ENCODE measurements at places on chromosomes 6 and 20.

DNA sequence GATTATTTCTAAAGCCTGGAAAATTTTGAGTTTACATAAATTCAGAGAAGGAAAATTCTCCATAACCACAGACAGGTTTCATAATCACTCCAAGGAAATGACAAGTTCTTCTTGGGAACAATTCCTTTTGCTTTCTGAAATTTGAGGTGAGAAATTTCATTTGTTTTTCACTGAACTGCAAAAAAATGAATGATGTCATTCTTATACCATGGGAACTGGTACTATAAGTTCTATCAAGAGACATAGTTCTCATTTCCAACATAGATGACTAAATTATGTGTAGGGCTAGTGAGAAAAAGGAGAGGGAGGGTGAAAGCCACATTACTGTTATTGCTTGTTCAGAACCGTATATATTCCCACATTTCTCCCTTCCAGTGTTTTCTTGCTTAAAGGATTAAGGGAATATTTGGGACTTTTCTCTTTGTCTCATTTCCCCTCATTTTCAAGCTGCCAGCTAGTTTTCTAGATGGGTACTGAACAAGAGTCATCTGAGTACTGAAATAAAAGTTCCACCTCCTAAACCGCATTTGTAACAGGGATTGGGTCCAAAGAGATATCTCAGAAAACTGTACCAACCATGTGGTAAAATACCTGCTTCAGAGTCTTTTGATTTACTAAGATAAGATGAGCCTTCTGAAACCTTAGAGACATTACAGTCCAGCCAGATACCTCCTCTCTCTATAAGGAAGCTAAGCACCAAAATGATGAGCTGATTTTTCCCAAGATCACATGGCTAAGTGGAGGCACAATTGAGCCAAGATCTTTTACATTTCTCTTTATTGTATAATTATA, 144.3 kb upstream of the PRDM1 start:
- no peak for DNase-seq

- DNase-seq = no peak
These were observed 14.7 kb downstream of the NTSR1 start for GRCh38 chr20:62723351-62723750.

DNA sequence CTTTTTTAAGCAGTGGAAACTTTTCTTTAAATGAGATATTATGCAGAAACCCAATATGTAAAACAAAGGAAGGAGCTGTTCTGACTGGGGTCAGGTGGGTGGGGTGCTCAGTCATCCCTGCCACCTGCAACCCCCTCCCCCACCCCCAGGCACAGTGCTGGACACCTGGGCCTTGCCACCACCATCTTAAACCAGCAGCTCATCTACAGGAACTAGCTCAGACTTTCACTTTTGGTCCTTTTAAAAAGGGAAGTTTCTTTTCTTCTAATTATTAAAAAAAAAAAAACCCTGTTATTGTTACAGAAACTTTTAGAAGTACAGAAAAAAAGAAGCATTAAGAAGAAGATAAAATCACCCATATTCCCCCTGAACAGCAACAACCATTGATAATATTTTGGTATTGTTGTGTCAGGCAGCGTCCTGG, 37.1 kb downstream of the PPP1R16B start:
- DNase-seq = no peak

GRCh38 chr20:8639112-8639778, 429.6 kb upstream of the PLCB4 start:
- DNase-seq = no peak

DNA sequence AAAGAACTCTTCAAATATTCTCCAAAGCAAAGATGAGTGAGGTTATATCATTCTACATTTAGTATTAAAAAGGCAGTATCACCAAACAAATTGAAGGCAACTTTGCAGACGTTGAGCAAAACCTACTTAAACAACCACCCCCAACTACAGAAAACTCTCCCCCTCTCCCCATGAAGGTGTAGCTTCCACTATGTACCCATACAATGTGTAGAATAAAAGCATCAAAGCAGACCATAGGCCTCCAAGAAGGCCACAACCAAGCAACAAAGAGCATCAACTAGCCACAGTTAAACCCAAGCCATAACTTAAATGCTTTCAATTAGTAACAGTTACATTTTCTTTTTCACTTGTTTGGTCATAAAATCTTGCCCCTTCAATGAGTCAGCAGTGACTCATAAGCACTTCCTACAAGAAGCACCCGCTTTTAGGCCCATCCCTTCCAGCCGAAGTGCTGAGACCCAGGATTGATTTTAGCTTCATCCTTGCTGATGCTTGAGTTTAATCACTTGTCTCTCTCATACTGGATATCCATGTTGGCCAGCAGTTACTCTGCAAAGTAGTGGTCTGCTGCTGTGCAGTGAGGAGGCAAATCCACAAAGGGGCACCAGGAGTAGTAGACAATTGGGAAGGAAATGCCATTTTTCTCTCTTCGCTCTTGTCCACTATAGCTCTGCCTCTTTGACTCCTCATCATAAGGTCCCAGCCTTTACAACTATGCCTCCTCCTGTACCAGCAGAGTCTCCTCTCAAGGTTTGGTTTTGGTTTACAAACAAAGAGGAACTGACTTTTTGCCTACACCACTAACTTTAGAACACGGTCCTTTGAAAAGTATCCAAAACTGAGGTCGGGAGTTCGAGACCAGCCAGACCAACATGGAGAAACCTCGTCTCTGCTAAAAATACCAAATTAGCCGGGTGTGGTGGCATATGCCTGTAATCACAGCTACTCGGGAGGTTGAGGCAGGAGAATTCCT, 8.4 kb upstream of the NUP153 start:
- no peak for DNase-seq

DNA sequence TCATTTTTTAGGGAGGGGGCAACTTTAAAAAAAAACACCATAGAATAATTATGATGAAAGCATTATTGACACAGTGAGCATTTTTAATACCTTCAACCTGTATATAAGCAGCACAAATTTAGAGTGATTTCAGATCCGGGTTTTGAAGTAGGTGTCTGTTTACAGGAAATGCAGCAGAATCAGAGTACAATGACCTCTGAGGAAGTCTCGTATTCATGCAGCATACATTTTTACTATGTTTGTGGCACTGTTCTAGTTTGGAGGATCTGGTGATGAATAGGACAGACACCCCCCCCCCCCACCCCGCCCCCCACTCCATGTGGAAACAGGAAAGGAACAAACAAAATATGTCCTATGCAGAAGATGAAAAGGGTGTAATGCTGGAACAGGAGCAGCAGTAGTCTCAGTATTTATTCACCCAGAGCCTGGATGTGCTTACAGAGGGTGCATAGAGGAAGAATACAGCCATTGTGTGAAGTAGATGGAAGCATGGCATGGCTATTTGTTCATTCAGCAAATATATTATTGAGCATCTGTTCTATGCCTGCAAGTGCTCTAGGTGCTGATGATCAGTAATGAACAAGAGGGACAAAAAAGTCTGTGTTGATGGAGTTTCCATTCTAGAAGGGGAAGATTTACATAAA, 19.7 kb downstream of the VAPB start:
- DNase-seq = no peak

DNA sequence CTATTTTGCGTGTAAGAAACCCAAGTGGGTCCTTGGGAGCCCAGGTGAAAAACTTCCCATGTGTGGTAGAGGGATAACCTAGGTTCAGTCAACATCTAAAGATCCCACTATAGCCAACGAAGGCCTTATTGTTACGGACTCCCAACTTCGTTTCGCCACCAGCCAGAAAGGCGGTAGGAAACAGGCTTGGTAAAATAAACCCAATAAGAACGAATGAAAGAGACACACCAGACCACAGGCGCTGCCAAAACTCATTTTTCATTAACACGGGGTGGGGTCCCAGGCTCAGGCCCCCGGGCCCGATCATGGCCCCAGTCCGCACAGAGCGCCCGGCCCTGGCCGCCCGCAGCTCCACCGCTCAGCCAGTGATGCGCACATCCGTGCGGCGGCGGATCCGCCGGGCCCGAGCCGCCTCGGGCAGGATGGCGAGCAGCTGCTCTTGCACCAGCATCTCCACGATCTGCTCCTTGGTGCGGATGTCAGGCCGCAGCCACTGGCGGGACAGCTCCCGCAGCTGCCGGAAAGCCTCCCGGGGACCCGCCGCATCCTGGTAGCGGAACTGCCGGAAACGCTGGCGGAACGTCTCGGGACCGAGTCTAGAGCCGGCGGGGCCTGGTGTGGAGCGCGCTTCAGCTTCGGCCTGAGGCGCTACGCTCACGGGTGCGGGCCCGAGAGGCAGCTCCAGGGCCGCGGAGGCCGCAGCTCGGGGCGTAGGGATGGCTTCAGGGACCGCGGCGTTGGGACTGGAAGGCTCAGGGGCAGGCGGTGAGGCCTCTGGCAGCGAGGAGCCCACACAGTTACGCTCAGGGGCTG, 709 bp downstream of the SCAND1 start:
- no peak for DNase-seq

DNA sequence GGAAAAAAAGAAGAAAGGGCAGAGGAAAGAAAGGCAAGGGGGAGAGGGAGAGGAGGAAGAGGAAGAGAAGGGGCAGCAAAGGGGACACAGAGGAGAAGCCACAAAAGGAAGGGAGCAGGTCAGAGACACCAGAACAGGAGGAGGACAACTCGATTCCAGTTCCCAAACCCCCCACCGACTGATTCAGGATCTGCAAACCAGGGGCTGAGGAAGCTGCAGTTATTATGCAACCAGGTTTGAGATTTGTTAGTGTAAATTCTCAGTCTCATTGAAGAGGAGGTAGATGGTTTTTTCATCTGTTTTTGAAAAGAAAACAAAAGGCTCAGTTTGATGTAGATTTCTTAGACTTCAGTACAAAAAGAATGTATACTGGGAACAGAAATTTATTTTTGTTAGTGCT, 202.8 kb downstream of the FOXC1 start:
- DNase-seq = no peak

DNA sequence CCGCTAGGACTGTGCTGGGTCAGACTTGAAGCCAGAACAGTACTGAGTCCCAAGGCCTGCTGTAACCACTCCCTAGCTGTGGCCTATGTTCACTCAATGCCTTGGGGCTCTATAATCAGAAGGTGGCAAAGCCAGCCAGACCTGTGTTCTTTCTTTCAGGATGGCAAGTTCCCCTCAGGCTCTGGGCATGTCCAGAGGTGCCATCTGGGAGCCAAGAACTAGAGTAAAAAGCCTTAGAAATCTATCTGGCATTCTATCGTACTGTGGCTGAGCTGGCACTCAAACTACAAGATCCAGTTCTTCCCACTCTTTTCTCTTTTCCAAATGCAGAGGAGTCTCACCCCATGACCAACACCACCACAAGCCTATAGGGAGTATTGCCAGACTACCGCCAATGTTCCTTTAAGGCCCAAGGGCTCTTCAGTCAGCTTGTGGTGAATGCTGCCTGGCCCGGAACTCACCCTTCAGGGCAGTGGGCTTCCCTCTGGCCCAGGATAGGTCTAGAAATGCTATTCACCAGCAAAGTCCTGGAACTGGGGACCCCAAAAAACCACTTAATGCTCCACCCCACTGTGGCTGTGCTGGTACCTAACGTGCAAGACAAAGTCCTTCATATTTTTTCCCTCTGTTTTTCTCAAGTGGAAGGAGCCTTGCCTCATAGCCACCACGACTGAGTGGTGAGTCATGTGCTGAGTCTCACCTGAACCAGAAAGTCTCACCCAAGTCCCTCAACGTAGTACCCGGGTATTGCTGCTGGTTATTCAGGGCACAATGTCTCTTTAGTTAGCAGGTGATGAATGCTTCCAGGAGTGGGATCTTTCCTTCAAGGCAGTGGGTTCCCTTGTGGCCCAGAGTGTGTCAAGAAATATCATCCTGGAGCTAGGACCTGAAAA, 8.6 kb upstream of the SIRPB2 start:
- DNase-seq = no peak

- DNase-seq = no peak
These were observed 159.6 kb downstream of the TRIM27 start for GRCh38 chr6:28764014-28764723.

- DNase-seq = no peak
These were observed 179.8 kb downstream of the LINC00237 start for GRCh38 chr20:20926222-20926905.

GRCh38 chr20:58518387-58518786, 3.2 kb upstream of the APCDD1L start:
- DNase-seq = no peak

- no peak for DNase-seq
These were observed 119.3 kb downstream of the RNF144B start for GRCh38 chr6:18506382-18507017.

DNA sequence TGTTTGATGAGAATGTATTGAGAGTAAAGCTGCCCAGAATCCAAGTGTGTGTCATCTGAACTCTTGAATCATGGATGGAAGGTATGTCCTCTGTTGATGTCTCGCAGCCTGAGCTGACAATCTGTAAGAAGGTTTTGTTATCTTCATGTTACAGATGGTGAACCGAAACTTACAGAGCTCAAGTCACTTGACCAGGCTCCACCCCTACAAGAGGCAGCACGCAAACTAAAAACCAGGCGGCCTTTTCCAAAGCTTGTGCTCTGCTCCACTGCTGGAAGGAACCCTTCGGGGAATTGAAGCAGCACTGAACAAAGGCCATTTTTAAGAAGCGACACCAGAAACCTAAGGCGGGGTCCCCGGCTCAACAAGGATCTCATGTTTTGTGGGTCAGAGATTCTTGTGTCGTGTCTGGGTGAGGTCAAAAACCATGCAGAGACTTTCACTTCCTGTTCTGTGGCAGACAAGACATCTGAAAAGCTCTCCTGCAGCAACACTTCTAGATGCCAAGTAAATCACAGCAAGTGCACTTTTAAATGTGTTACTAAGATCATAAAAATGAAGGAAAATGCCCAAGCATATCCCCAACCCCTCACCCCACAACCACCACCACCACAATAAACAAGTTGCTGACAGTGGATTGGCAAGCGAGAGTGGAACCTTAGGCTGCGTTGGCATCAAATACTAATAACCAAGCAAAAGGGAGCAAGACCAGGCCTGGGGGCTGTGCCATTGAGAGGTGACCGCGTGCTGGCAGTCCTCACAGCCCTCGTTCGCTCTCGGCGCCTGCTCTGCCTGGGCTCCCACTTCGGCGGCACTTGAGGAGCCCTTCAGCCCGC, 27.3 kb downstream of the NQO2 start:
- no peak for DNase-seq

All from NCI-H187 (cell line).